ENCODE measurements at places on chromosomes 3 and 15. TPM values are rescaled to one million over a fixed set of nuclear protein-coding genes. Genes with fewer than 3 reads are reported as not detected.

CHL1 gene
- 10.0 TPM for total RNA-seq

NFKBIZ gene
- total RNA-seq: 56.3 TPM

CCDC13 gene
- not detected for total RNA-seq

ANKUB1 gene
- total RNA-seq: not detected

DNA sequence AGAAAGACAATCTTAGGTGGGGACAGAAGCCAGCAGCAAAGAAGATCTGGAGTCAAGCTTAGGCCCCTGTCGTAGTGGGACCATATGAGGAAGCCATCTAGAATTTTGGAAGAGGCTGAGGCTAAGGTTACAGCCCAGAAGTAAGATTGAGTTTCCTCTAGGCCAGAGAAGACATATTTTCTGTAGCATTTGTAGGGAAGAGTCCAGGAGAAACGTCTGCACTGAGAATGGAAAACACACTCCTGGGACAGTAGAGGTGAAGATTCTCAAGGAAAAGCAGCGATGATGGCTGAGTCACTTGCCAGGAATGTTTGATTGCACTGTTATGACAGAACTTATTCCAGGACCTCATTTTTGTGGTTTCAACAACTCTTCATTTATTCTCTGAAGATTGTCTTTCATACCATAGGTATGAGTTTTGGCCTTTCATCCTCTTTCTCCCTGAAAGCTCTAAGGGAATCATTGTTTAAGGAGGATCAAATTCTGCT, 107.2 kb downstream of the GTPBP8 start:
- ATAC-seq: no peak

DNA sequence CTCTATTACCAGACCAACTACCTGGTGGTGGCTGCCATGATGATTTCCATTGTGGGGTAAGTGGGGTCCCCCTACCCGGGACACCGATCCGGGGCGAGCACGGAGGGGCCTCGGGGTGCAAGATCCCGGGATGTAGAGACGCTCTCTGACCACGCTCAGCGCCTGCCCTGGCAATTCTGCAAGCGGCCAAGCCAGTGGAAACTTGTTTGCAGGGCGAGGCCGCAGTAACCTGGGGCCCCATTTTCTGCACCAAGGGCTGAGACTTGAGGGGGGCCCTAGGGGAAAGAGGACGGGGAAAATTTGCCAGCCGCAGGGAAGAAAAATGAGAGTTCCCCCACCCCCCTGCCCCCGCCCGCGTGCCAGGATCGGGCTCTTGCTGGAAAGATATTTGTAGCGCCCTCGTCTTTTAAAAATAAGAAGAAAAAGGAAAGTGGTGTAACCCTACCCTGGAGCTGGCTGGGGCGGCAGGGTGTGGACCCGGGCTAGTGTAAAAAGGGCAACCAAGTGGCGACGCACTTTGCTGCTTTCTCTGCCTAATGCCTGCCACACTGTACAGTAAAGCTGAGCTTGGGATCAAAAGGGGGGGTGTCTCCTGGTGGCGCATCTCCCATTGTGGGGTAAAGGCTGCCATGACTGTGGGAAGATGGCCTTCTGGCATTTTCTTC, 563 bp downstream of the ARL6IP5 start:
- ATAC-seq: peak; percentile 38

- ATAC-seq: peak; percentile 46
Observed at GRCh38 chr3:179146911-179147513, 1.1 kb upstream of the PIK3CA start.

DNA sequence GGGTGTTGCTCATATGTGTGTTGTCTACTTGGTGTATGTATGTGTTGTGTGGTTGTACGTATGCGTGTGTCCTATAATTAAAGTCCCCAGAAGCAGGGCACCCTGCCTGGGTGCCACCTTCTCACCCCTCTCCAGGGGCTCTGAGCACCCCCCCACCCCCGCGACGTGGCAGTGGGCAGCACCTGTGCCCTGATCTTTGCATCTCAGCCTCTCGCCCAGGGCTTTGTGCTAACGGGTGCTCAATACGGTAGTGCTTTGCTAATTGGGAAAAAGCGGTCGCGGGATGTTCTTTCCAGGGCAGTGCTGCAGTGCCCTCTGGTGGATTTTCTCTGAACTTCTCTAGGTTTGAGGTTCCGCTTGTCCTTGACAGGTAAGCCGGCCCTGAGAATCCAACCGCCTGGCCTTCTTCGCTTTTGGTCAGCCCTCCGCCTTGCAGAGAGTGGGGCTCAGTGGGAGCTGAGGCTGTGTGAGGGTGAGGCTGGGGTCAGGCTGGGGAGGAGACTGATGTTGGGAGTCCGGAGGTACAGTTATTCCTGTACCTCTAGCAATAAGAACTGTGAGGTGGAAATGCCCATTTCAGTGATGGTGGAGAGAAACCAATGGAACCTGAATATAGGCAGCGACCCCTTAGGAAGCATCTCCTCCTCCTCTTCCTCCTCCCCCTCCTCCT, 17.6 kb upstream of the EPHB3 start:
- peak; percentile 85 for ATAC-seq

GRCh38 chr3:156732261-156732660, 57.9 kb downstream of the TIPARP start:
- no peak for ATAC-seq

DNA sequence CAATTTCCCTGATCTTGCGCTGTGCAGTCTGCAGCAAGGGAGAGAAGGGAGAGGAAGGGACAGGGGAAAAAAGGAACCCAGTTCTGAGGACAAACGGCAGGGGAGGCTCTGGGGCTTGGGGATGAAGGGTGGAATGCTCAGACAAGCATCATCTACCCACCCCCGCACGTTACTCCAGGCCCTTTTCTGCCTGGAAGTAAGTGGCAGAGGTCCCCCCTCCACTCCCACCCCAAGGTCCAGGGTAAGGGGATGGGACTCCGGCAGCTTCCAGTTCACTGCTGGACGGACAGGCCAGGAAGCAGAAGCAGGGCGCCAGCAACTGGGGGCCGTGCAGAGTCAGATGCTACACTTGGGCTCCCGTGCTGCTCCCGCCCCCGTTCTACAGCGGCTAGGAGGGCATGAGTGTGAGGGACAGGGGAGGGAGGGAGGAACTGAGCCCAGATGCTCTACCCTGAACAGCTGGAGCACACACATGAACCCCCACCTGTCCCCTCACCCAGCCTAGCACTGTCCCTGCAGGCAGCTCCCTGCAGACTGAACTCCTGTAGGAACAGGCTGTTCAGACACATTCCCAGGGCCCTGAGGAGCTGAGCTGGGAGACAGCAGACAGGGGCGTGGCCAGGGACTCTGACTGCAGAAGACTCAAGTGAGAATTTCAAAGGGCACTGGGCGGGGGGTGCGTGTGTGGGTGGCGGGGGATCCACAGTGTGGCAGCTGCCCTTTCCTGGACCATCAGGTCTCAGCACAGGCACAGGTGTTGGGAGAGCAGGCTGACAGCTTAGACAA, 59.7 kb downstream of the SENP2 start:
- ATAC-seq: peak; percentile 20
